ENCODE measurements at places on chromosomes 1 and 21. TPM values are rescaled to one million over a fixed set of nuclear protein-coding genes. Genes with fewer than 3 reads are reported as not detected.

- DNase-seq = no peak
These were observed 25.7 kb downstream of the GLMN start for GRCh38 chr1:92273039-92273438.

- DNase-seq = no peak
These were observed 22.6 kb downstream of the MIGA1 start for GRCh38 chr1:77802026-77802425.

GRCh38 chr21:45820171-45821091 is 161.1 kb upstream of the COL6A1 start:
- DNase-seq = peak; percentile 71

GRCh38 chr1:118243269-118243668 is 58.2 kb upstream of the SPAG17 start:
- DNase-seq = no peak

The CR1L gene
- not detected for total RNA-seq

The MARK1 gene
- 3.8 TPM for total RNA-seq

The HTR6 gene
- 0.12 TPM for total RNA-seq
